Activated T-helper 2 cell treated with anti-CD3 and anti-CD28 coated beads, Interferon-gamma antibody, Interleukin-2, Interleukin-4, amounts not matched to agents 10 μg/mL and 5 μg/mL and 100 μg/mL, durations not matched to agents 14 hours and 24 hours and 36 hours (primary cell): ENCODE measurements at places on chromosomes 4 and X.

GRCh38 chr4:1812720-1813119 lies 19.6 kb downstream of the FGFR3 start:
- no peak for DNase-seq
- H3K27me3 ChIP-seq, result no peaks in the 10 kb centered on the region
- no peak overlapping the region for H3K4me3 ChIP-seq
- H3K27ac ChIP-seq, result no peak overlapping the region
- no peaks in the 10 kb centered on the region for H3K4me1 ChIP-seq
- peaks cover 24% of the 10 kb centered on the region for H3K36me3 ChIP-seq

DNA sequence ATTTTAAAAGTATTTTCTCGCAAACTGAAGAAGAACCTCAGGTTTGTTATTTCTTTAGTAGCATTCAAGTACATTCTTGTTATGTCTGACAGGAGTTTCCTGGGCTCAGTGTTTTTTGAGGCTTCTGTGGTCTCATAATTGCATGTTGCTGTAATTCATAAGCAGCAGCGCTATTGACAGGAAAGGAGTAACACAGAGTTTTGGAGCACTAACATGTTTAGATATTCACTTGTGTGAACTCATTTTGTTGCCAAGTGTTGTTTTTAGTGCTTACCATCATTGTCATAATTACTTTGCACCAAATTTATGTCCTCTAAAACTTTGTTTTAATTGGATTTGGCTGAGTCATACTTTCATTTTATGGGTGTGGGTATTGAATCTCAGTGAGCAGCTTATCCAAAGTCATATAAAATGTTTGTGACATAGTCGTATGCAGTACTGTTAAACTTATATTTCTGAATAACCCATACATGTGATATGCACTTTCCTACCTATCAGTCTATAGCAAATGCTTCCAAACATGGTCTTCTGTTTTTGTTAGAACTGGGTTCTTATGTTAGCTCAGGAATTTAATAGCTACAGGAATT lies 358.7 kb upstream of the CTSO start:
- no peaks in the 10 kb centered on the region for H3K27me3 ChIP-seq
- H3K4me3 ChIP-seq, result no peak overlapping the region
- H3K4me1 ChIP-seq, result no peaks in the 10 kb centered on the region
- DNase-seq, result no peak

GRCh38 chr4:2977211-2978088 lies 14.1 kb downstream of the GRK4 start:
- H3K27ac ChIP-seq, result no peak overlapping the region
- no peak for DNase-seq
- no peak overlapping the region for H3K4me3 ChIP-seq
- no peaks in the 10 kb centered on the region for H3K36me3 ChIP-seq
- H3K4me1 ChIP-seq, result no peaks in the 10 kb centered on the region

DNA sequence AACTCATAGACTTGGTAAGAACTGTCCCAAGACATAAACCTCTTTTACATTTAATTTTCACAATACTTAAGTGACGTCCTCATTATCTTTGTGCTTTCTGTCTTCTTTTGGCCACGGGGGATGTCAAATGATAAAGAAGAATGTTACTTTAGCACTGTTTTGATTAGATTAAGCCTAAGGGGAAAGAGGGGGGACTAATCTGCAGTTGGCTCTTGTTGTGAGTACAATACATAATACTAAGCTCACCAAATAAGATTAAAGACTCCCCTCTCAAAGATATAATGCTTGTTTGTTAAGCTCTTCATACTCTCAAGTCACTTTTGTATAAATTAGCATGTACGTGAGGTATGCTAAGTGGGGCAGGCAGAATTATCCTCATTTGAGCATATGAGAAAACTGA lies 36.5 kb downstream of the OCRL start:
- no peaks in the 10 kb centered on the region for H3K4me1 ChIP-seq
- H3K27me3 ChIP-seq, result no peaks in the 10 kb centered on the region
- H3K36me3 ChIP-seq, result peaks cover 2% of the 10 kb centered on the region
- H3K27ac ChIP-seq, result no peak overlapping the region

DNA sequence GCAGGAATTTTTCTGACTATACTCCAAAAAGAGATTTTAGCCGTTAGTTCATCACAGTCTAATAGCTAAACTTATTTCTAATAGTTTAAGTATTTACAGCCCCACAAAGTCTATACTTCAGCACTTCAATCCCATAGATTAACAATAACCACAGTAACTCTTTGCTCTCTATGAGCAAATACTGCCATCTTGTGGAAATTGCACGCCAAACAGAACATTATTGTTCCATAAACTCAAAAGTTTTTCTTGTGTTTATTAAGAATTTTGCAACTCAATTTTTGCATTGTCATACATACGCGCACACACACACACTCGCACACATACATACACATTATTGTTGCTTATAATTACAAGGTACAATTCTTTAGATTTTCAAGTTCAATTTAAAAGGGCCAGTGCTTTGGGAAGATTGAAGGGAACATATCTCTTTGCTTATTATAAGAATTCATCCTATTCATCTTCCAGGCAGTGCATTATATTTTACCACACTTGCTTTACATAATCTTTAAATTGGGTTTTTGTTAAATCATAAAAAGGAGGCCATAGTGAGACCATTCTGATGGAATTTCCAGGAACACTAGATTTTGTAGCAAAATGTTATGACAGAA lies 63.8 kb upstream of the ATOH1 start:
- H3K27me3 ChIP-seq, result no peaks in the 10 kb centered on the region
- no peaks in the 10 kb centered on the region for H3K36me3 ChIP-seq

GRCh38 chr4:140829825-140830224 lies 73.6 kb upstream of the TBC1D9 start:
- no peak overlapping the region for H3K27ac ChIP-seq
- no peak for DNase-seq
- no peak overlapping the region for H3K4me3 ChIP-seq
- no peaks in the 10 kb centered on the region for H3K27me3 ChIP-seq

DNA sequence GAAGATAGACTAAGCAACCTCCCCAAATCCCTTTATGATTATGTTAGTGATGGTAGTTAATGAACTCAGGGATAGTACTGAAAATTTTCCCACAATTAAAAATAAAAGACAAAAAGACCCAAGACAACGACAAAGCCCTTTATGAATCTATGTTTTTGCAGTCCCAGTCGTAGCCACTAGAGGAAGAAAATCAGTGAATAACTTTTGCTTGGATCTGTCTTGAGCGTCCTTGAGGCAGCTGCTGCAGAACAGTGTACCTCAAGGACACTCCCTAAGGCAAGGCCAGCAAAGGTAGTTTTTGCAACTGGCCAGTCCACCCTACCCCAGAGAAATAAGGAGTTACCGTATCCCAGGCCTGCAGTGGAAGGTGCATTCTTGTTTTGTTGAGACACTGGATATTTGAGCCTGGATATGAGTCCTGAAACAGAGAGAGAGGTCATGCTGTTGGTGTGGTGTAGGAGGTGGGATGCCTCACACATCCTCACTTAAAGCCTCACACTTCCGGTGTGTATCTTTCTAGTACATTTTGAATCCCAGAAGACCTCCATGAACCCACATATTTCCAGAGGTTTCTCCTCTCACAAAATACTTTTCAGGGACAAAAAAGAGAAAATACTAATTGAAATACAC lies 8.7 kb upstream of the TIMM8A start:
- no peak for DNase-seq
- no peaks in the 10 kb centered on the region for H3K27me3 ChIP-seq
- H3K4me1 ChIP-seq, result peaks cover 3% of the 10 kb centered on the region

DNA sequence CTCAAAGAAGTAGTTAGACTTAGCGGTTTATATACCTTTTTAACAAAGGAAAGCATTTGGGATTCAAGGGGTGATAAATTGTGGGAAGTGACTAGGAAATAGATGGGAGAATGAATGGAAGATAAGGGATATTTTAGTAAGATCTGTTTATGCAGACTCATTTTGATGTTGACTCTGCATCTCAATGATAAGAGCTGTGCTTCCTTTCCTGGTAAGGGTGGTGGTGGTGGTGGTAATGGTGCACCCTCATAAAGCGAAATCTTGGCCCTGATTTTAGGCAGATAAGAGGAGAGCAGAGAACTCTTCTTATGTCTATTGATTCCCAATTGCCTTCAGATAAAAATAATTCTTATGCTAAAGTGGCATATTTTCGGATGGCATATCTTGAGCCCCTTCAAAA lies 197.1 kb downstream of the SPRY1 start:
- no peak for DNase-seq
- H3K27ac ChIP-seq, result no peak overlapping the region
- peaks cover 15% of the 10 kb centered on the region for H3K27me3 ChIP-seq
- no peak overlapping the region for H3K4me3 ChIP-seq
- H3K36me3 ChIP-seq, result no peaks in the 10 kb centered on the region

GRCh38 chr4:10020871-10021652 lies at the start of gene SLC2A9:
Gene SLC2A9 (minus strand): TSS chr4:10021497. CDS start chr4:10021429, 68 bp downstream.
- H3K27me3 ChIP-seq, result no peaks in the 10 kb centered on the region
- no peak within 1 kb of the TSS for H3K27ac ChIP-seq
- DNase-seq, result no peak
- H3K36me3 ChIP-seq, result no peaks in the 10 kb centered on the region
- H3K4me3 ChIP-seq, result no peak within 1 kb of the TSS
- H3K4me1 ChIP-seq, result peaks cover 6% of the 10 kb centered on the region

DNA sequence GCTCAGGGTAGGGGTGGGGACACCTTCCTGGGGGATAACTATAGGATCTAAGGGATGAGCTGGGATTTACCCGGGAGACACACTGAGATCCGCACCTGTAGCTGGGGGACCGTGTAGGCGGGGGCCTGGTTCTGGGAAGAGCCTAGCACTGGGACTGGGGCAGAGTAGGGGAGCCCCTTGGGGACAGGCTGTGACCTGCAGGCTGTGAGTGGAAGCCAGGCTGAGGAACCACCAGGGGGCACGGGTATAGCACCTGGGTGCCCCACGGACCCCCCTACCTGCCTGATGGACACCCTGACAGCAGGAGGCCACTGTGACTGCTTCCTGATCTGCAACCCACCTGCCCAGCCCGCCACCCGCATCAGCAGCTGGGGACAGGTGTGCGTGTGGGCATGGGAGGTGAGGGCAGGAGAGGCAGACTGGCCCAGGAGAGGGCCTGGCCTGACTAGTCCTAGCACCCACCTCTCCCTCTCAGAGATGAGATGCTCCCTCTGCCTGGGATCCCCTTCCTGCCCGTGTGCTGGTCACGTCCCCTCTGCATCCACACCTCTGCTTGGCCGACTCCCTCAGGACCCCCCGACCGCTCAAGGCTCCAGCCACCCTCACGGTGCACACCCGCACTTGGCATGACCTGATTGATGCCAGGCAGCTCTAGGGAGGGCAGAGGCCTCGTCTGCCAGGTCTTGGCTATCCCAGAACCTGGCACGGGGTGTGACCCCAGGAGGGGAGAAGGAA lies 94.2 kb upstream of the NKX1-1 start:
- no peak overlapping the region for H3K4me3 ChIP-seq
- H3K27ac ChIP-seq, result no peak overlapping the region
- H3K36me3 ChIP-seq, result no peaks in the 10 kb centered on the region
- DNase-seq, result no peak

DNA sequence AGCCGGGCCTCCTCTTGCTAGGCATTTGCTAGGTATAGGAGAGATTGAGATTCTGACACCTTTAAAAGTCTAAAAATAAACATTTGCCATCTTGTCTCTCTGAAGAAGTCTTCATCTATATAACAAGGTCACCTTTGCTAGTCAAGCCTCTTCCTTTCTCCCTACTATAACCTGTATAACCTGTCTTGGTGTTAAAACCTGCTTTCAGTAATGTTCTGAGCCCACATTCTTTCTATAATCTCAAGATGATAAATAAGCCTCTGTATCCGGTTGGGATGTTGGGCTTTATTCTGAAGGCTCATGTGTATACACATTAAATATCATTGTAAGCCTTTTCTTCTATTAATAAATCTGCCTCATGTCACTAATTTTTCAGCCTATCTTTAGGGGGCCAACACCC lies 10.2 kb downstream of the ASIC5 start:
- H3K4me3 ChIP-seq, result no peak overlapping the region
- H3K4me1 ChIP-seq, result no peaks in the 10 kb centered on the region
- no peak for DNase-seq
- H3K36me3 ChIP-seq, result no peaks in the 10 kb centered on the region
- no peaks in the 10 kb centered on the region for H3K27me3 ChIP-seq

- H3K4me3 ChIP-seq, result no peak overlapping the region
- H3K27ac ChIP-seq, result no peak overlapping the region
- H3K36me3 ChIP-seq, result no peaks in the 10 kb centered on the region
- no peaks in the 10 kb centered on the region for H3K27me3 ChIP-seq
- DNase-seq, result no peak
These were observed 82.9 kb downstream of the PDLIM5 start for GRCh38 chr4:94534401-94535312.

GRCh38 chr4:136281889-136282288 lies 1250.4 kb downstream of the PCDH18 start:
- DNase-seq, result no peak
- no peak overlapping the region for H3K27ac ChIP-seq
- H3K27me3 ChIP-seq, result no peaks in the 10 kb centered on the region
- H3K36me3 ChIP-seq, result no peaks in the 10 kb centered on the region

GRCh38 chr4:73964862-73965611 lies 16.8 kb downstream of the PF4 start:
- H3K4me3 ChIP-seq, result no peak overlapping the region
- no peaks in the 10 kb centered on the region for H3K36me3 ChIP-seq
- no peaks in the 10 kb centered on the region for H3K27me3 ChIP-seq
- H3K4me1 ChIP-seq, result no peaks in the 10 kb centered on the region

DNA sequence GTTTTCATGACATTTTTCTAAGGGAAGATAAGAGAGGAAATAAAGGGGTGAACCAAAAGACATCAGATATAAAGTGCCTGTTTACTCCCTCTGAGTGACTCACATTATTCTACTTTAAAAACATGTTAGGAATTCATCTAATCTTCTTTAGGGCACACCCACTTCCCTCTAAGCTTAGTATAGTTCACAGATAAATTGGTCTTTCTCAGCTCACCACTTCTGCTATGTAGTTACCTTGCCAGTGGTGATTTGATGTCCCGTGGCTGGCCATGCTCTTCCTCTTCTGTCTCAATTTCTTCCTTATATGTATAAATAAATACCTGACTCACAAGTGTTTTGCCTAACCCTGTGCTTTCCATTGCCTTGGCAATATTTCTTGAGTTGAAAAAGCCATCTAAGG lies 96.8 kb downstream of the PDLIM5 start:
- H3K27me3 ChIP-seq, result no peaks in the 10 kb centered on the region
- H3K27ac ChIP-seq, result no peak overlapping the region
- H3K36me3 ChIP-seq, result peaks cover 2% of the 10 kb centered on the region
- DNase-seq, result no peak
- no peak overlapping the region for H3K4me3 ChIP-seq

- H3K27ac ChIP-seq, result no peak overlapping the region
- no peaks in the 10 kb centered on the region for H3K36me3 ChIP-seq
- no peaks in the 10 kb centered on the region for H3K27me3 ChIP-seq
These were observed 55.5 kb upstream of the NEXMIF start for GRCh38 chrX:74980802-74981201.

DNA sequence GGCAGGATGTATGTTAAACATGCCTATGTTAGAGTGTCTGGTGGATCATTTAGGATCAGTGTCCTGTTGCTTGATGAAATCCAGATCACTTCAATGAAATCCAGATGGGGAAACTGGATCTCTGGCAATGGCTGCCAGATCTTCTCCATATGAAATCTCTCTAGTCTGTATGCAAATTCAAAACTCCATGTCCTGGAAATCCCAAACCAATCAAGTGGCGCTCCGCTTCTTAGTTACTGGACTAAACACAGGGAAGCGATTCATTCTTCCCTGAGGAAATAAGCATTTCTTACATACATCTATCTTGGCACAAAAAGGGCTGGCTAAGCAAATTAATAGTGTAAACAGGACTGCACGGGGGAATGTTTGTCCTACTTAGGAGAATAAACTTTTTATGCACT lies 94.9 kb downstream of the HDAC8 start:
- H3K4me3 ChIP-seq, result no peak overlapping the region
- H3K36me3 ChIP-seq, result peaks cover 9% of the 10 kb centered on the region
- no peaks in the 10 kb centered on the region for H3K27me3 ChIP-seq
- no peaks in the 10 kb centered on the region for H3K4me1 ChIP-seq
- H3K27ac ChIP-seq, result no peak overlapping the region
